ENCODE measurements at places on chromosomes 6 and 20.
A peak's percentile ranks its signal among the peaks of the same experiment; 100 is the strongest.

DNA sequence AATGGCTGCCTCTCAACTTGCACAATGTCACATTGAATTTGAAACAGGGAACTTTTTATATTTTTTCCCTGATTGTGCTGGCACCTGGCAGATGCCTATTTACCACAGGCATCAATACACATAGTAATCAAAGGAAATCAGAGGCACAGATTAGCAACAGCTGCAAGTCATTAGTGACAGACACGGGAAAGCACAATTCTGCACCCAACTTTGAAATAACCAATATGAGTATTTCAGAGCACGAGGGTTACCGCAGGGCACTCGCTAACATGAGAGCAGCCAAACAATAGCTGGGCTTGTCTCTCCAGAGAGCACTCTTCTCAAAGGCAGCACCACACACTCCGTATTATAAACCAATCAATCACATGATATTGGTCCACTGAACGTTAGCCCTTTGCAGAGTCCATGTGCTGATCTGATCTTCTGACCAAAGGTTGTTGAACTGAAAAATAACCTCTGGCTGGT, 149.5 kb downstream of the RNF144B start:
- no peak for DNase-seq

GRCh38 chr6:138310294-138310693, 67.4 kb upstream of the SMIM28 start:
- DNase-seq: no peak

DNA sequence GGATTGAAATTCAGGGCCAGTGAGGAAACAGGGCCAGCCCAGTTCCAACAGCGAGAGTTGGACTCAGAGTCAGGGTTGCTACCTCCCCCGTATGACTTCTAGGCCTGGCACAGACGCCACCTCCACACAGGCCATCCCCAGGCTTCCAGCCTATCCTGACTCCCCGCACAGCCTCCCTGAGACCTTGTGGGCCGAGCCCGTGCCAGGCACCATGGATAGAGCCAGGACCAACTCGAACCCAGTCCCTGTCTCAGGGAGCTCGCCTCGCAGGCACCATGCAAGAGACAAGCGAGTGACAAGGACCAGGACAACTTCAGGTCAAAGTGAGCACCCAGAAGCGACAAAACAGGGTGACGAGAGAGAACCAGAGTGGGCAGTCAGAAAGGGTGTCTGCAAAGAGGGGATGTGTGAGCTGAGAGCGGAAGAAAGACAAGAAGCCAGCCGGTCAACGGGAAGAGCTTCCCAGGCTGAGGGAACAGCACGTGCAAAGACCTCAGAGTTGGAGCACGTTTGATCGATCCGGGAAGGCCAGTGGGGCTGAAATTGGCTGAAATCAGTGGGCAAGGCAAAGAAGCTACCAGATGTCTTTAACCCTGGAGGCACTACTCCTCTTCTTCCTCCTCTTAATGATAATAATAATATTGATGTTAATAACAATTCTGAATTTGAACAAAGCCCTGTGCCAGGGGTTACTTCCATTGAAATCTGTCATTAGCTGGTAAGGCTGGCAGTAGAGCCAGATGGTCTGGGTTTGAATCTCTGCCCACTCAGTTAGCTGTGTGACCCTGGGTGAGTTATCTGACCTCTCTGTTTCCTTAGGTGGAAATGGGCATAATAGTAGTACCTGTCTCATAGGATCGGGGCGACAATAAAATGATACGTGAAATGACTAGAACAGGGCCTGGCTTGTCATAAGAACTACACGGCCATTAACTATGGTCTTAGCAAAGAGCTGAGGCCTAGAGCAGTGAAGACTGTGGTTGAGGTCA, 45.0 kb downstream of the KIAA1755 start:
- no peak for DNase-seq

DNA sequence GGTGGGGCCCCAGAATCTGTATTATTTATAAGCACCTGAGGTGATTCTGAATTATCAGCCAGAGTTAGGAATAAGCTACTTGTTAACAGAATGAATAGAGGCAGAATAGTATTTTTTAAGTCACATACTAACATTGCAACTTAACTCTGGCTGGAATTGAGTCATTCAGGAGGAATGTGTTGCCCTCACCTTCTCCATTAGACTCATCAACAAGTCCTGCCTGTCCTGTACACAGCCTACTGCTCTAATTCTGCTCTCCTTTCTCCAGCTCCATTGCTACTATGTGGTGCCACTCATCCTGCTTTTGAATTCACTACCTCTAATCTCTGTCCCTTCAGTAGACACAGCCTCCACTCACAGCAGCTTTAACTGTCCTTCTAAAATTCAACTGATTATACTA, 669.4 kb downstream of the DHX35 start:
- no peak for DNase-seq

GRCh38 chr6:33983721-33984465, 162.0 kb downstream of the GRM4 start:
- no peak for DNase-seq

DNA sequence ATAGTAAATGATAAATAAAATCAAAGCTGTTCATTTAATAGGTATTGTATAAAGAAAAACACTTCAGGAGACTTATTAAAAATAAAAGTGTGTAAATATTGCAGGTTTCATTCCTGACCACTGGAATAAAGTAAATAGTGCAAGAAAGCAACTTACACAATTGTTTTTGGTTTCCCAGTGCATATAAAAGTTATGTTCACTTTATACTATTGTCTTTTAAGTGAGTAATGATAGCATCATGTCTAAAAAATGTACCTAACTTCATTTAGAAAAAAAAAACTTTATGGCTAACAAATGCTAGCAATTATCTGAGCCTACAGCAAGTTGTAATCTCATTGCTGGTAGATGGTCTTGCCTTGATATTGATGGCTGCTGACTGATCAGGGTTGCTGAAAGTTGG, 726.6 kb upstream of the POU3F2 start:
- DNase-seq: no peak

DNA sequence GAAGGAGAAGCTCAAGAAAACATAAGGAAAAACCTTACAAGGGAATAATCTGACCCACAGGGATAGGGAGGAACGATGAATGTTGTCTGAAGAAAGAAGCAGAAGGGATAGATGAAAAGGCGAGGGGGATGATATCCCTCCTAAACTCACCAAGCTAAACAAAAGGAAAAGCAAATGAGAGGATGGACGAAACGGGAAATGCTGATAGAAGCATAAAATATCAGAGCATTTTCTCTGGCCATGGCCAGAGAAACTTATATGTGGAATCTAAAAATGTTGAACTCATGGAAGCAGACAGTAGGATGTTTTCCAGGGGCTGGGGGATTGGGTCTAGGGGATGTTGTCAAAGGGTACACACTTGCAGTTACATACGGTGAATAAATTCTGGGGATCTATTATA, 148.4 kb upstream of the FOXQ1 start:
- DNase-seq: no peak

- no peak for DNase-seq
Observed at GRCh38 chr6:135052939-135053338, 1.7 kb downstream of the HBS1L start.

GRCh38 chr20:59730722-59731121, 126.4 kb downstream of the PHACTR3 start:
- no peak for DNase-seq

DNA sequence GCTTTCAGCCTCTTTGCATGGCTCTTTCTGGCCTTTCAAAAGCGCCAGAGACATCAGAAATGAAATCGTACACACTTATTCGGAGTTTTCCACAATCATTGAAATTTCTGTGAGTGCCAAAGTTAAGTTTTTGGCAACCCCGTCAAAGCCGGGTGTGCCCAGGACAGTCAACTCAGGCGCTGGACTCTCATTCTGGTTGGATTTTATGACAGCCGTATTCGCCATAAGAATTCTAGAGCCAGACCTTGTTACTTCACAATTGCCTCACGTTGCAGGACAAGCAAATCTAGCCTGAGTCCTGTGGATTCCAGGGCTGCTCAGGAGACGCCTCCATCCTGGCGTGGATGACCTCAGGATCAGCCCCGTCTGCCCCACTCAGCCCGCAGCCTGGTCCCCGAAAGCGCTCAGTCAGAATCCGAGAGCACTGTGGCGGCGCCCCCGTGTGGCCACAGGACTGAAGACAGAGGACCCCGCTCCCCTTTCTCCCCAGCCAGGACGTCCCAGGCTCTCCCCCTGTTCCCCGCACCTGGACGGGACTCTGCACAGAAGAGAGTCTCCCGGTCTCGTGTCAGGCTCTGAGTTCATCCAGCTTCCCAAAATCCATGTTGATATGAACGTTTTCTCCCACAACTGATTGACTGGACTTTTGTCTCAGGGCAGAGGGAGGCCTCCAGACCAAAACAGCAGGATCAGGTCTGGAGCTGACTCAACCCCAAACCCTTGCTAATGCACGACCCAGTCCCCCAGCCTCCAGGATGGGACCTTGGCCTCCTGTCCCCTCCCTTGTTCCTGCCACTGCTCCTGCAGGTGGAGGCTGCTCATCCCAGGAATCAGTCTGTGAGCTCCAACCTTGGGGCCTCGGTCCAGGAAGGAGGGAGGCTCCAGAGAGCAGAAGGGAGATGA, 38.2 kb downstream of the MICA start:
- peak; percentile 79 for DNase-seq

DNA sequence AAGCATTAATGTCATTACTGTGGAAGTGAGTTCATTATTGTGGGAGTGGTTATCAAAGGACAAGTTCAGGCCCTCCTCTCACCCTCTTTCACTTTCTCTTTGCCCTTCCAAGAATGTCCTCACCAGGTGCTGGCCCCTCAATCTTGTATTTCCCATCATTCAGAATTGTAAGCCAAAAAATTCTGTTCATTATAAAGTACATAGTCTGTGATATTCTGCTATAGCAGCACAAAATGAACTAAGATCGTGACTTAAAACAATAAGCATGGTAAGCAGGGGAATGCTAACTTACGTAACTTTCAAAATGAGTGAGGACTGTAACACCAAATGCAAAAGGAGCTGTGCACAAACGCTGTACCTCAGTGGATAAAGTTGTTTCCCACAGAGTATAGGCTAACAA, 515.7 kb upstream of the BTBD3 start:
- no peak for DNase-seq

DNA sequence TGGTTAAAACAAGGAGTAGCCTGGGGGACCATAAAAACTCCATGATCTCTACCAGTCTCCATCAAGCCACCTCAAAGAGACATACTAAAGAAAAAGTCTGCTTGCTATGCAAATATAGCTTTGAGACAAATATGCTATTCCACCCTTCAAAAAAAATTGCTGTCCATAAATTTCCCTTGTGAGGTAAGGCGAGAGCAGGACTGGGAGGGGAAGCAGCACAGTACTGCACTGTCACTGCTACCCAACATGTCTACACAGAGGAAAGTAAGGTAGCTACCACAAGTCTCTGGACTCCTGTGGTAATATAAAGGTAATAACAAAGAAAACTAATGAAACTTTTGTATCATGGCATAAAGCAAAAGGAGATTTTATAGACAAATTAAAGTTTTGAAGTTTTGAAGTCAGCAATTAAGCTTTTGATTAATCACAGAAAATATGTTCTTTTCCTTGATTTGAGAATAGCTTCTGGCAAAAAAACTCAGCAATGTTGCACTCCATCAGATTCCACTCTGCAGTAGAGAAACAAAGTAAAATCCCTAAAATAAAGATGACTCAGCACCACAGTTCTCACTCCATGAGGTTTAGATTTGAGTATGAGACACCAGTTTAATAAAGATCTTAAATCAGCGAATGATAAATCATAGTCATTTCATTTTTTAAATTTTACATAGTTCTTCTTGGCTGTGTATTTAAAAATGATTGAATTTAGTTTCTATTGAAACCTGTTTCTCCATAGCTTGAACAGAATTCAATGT, 602.4 kb downstream of the COL12A1 start:
- DNase-seq: no peak

GRCh38 chr6:69881322-69882151, 15.2 kb downstream of the COL19A1 start:
- no peak for DNase-seq

DNA sequence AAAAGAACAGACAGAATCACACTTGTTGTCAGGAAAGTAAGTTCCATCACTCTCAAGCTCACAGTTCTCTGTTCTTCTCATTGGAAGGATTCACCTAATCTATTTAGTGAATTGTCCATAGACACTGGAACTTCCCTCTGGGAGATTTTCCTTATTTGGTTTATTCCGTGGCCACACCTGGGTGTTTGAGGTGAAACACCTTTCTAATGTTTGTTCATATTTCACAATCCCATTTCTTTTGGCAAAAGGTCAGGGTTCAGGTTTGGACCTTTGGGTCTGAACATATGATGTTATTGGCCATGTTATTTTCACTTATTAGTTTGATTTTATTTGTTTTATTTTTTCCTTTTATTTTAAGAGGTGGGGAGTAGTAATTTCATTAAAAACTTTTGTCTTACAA, 4.0 kb downstream of the MAS1L start:
- no peak for DNase-seq

DNA sequence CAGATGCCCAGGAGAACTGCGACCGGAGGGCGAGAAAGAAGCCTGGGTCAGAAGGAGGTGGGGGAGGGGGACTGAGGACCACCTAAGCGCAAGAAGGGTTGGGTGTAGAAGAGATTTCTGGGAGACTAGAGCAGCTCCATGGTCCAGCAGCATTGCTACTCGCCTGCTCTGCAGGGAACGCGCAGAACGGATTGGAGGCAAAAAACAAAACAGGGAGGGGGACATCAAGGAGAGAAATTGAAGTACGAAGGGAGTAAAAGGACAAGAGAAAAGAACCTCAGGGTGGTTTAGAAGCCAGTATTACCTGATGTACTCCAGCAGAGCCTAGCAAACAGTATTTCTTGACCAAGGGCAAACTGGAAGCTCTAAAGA, 537 bp upstream of the GABBR1 start:
- DNase-seq: no peak

DNA sequence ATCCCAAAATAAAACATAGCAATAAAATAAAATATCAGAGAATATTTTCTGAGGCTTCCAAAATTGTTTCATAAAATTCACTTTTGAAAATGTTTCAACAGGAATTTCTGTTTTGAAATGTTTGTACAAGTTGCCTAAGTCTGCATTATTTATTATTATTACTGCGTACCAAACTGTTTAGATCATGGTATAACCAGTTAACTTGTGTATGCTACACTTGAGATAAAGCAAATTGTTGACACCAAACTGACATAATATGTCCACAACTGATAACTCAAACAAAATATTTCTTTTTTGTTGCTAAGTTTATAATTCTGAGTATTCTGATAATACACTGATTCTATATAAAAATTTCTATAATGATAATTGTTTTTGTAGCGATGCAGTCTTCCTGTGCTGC, 531.8 kb upstream of the EYS start:
- no peak for DNase-seq

Data from stimulated activated CD8-positive, alpha-beta memory T cell treated with anti-CD3 and anti-CD28 coated beads, Interleukin-4, amount 100 ng/mL, for 24 hours (primary cell).